ENCODE measurements at places on chromosomes 2 and 18.

GRCh38 chr18:63119647-63120046 is 199.9 kb downstream of the BCL2 start:
- DNase-seq = peak; percentile 42

DNA sequence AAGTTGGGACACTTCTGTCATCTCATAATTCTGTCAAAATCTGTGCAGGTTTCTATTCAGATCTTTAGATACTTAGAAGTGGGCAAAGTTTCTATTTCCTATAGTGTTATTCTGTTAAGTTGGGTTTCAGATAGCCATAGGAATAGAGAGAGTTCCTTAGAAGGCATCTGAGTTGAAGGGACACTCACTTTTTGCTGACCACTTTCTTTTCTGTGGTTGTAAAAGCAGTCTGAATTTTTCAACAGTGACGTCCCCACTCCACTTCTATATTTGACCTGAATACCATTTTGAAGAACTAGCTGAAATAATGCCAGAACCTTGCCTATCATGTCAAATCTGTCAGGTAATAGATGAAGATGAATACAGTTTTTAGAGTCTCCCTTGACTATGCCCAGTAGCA is 267.3 kb downstream of the SPAG16 start:
- DNase-seq = no peak

DNA sequence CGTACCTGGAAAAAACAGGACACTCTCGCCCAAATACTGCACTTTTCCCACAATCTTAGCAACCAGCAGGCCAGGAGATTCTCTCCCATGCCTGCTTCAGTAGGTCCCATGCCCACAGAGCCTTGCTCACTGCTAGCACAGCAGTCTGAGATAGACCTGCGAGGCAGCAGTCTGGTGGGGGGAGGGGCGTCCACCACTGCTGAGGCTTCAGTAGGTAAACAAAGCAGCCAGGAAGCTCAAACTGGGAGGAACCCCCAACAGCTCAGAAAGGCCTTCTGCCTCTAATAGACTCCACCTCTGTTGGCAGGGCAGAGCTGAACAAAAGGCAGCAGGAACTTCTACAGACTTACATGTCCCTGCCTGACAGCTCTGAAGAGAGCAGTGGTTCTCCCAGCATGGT is 1202.8 kb upstream of the ACVR2A start:
- DNase-seq = no peak

- no peak for DNase-seq
Measured at GRCh38 chr2:24336811-24337210, 23.5 kb downstream of the ITSN2 start.

GRCh38 chr18:62196079-62196478 is 9.0 kb downstream of the RELCH start:
- no peak for DNase-seq

- no peak for DNase-seq
Measured at GRCh38 chr2:227412877-227413276, 25.1 kb upstream of the SCYGR1 start.

GRCh38 chr2:145715601-145716000 is 1195.7 kb upstream of the ZEB2 start:
- peak; percentile 74 for DNase-seq

- no peak for DNase-seq
Measured at GRCh38 chr2:62435720-62436119, 70.3 kb downstream of the TMEM17 start.

GRCh38 chr18:36532815-36533214 is 235.3 kb downstream of the FHOD3 start:
- no peak for DNase-seq

DNA sequence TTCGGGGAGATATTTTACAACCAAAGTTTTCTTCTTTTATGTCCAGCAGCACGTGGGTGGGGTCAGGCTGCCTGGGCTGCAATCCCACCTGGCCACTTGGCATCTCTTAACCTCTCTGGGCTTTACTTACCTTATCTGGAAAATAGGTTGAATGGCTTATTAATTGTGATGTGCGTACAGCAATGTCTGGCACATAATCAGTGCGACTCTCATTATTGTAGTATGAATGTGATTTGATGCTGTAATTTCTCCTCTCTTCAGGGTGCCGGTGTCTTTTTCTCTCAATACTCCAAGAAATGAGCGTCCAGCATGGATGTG is 2.0 kb upstream of the ZAP70 start:
- no peak for DNase-seq

DNA sequence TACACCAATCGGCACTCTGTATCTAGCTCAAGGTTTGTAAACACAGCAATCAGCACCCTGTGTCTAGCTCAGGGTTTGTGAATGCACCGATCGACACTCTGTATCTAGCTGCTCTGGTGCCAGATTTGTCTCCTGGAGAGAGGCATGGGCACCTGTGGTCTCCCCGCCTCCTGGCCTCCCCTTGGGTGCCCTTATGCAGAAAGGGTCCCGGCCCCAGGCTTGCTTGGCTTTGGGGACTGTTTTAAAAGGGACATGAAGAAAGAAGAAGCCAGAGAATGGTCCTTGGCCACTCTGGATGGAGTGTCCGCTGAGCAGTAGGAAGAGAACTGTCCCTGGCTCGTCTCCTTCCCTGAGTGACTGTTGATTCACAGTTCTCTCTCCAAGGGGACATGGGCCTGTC is 11.5 kb upstream of the ALPP start:
- DNase-seq = no peak

- DNase-seq = no peak
Measured at GRCh38 chr2:39475006-39475405, 37.9 kb upstream of the MAP4K3 start.

- DNase-seq = no peak
Measured at GRCh38 chr18:8249811-8250210, 359.4 kb upstream of the RAB12 start.

GRCh38 chr18:32612651-32613050 is 142.0 kb upstream of the GAREM1 start:
- DNase-seq = peak; percentile 5

DNA sequence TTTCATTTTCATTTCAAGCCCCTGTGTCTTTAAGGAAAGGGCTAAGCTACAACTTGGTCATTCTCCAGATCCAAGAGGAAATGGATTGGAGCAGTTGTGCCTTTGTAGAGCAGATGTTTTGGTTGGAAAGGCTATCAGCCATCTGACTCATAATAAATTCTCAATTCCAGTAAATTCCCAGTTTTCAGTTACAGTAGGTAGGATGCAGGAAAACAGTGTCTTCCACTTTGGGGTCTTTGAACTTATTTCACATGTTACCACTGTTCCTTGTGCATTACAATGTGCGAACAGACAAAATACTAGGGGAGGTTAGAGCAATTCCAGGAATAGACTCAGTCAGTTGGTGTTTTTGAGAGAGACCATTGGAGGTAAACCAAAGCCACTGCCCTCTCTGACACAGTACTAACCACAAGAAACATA is 211.9 kb downstream of the BABAM2 start:
- no peak for DNase-seq

- no peak for DNase-seq
Measured at GRCh38 chr2:20397811-20398447, 47.3 kb upstream of the PUM2 start.

- no peak for DNase-seq
Measured at GRCh38 chr18:37721544-37722522, 156.2 kb upstream of the CELF4 start.

- no peak for DNase-seq
Measured at GRCh38 chr2:113705982-113706523, 50.4 kb downstream of the SLC35F5 start.

DNA sequence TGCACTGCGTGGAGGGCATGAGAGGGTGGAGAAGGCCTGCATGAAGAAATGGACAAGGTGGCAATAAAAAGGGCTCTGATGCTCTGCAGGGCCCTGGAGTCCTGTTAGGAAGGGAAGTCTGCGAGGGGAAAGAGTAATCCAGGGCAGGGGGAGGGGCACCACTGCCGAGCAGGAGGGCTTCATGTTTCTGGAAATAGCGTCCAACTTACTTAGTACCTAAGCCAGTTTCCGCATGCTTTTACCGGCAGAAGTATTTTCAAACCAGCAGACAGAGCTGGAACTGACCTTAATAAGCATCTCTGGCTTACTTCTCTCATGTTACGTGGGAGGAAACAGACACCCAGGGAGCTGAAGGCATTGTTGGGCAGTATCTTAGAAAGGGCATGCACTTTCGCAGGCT is 156.7 kb downstream of the GALNT14 start:
- no peak for DNase-seq

- DNase-seq = no peak
Measured at GRCh38 chr2:187529977-187530721, 24.1 kb downstream of the TFPI start.

DNA sequence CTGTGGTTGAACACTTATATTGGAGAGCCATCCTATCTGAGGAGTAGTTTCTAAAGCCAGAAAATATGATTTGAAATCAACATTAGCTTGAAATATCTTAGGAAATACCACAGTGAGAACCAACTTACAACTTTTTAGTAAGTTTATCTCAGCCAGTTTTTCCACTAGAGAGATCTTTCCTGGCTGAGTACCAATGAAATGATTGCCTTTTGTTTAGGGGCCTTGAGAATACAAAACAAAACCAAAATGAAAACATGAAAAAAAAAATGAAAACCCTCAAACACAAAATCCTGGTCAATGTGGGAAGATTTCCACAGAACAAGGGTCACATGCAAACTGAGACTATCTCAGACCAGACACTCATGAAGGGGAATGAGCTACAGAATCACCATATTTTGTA is 429.0 kb downstream of the SETBP1 start:
- DNase-seq = no peak

DNA sequence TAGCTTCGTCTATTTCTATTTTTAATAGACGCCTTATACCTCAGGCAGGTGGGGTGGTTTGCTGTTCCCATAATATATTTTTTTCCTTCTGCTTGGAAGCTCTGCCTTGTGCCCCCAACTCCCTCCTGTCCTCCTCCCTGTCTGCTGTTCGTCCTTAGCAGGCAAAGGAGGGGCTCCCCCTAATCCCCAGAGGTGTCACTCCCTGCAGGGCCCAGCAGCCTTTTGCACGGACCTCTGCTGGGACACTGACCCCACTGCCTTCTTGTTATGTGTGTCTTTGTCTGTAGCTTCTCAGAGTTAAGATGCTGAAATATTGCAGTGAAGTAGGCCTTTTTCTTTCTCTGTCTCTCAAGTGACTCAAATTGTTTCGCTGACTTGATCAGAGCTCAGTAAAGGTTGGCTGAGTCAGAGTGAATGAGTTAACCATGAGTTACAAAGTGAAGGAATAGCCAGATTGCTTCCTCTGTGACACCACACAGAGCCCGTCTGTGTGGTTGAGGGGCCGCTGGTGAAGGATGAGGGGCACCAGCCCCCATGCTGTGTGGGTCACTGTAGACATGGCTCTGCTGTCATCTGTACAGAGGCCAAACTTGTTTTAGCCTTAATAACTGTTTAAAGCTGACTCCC is 47.7 kb downstream of the PRKCE start:
- DNase-seq = no peak

Data from NCI-H2171 treated with DMSO at 0.1 percent for 48 hours (cell line).